ENCODE measurements at places on chromosomes 1 and 21.

DNA sequence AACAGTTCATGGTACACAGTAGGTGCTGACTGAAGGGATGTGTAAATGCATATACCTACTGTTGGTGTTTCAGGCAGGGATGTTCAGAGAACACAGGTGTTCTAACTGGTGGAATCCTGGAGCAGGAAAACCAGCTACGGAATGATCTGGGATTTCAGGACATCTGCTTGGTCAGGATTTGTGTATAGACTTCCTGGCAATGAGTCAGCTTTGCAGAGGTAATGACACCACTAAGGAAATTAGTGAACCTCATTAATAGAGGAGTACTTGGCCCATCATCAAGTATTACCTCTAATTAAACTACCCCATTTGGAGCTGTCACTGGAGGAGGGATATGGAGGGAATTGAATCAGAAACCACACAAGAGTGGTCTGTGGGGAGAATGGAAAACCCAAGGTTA lies 7.3 kb downstream of the MRPL37 start:
- DNase-seq: no peak

- no peak for DNase-seq
These were observed 1106.4 kb downstream of the AMY1C start for GRCh38 chr1:104856091-104856490.

GRCh38 chr1:57124768-57125446 lies 159.1 kb upstream of the C8B start:
- no peak for DNase-seq

GRCh38 chr1:156712626-156713025 lies 7.2 kb upstream of the CRABP2 start:
- peak; percentile 56 for DNase-seq

DNA sequence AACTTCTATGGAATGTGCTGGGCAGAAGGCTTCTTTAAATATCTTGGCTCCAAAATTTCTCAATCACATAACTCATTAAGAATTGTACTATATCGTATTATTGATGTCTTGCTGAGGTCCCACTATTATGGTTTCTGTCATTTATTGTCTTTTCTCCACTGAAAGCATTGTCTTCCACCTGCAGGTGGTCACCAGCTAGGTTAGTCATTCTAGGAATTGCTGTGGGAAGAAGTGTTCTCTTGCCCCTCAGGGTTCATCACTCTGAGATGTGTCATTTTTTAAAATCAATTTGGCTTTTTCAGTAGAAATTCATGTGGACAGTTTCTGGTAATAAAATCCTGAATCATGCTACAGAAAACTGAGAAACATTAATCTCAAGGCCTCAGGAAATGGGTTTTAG lies 66.1 kb downstream of the NCAM2 start:
- DNase-seq: no peak

DNA sequence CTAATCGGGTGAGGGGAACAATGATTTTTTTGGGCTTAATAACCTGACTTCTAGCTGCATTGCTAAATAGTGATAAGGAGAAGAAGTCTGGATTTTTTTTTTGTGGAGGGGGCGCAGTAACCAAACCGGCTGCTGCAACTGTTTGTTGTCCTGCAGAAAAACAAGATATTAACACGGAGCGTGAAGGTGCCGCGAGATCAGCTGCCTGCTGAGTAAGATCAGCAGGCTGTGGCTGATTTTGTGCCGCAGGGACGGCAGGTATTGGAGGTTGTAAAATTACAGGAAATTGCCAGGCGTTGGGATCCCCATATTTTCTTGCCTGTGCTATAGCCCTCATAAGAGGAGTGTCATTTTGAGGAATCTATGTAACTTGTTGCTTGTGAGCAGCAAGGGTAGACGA lies 8.7 kb upstream of the LRRC47 start:
- DNase-seq: no peak

- peak; percentile 66 for DNase-seq
These were observed 66.1 kb upstream of the AKT3 start for GRCh38 chr1:243916160-243916559.

- no peak for DNase-seq
These were observed 2.2 kb downstream of the SCYL3 start for GRCh38 chr1:169891539-169891885.

- DNase-seq: no peak
These were observed 268.3 kb upstream of the PROX1 start for GRCh38 chr1:213719462-213719861.

DNA sequence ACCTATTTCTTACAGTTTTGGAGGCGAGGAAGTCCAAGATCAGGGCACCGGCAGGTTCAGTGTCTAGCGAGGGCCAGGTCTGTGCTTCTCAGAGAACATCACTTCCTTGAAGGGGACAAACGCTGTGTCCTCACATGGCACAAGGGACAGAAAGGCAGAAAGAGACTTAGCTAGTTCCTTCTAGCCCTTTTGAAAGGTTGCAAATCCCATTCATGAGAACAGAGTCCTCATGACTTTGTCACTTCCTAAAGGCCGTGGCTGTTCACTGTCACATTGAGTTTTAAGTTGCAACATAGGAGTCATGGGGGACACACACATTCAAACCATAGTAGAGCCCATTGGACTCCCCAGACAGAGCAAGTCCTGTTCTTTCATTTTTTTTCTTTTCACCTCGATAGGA lies 27.4 kb downstream of the PER3 start:
- DNase-seq: no peak

DNA sequence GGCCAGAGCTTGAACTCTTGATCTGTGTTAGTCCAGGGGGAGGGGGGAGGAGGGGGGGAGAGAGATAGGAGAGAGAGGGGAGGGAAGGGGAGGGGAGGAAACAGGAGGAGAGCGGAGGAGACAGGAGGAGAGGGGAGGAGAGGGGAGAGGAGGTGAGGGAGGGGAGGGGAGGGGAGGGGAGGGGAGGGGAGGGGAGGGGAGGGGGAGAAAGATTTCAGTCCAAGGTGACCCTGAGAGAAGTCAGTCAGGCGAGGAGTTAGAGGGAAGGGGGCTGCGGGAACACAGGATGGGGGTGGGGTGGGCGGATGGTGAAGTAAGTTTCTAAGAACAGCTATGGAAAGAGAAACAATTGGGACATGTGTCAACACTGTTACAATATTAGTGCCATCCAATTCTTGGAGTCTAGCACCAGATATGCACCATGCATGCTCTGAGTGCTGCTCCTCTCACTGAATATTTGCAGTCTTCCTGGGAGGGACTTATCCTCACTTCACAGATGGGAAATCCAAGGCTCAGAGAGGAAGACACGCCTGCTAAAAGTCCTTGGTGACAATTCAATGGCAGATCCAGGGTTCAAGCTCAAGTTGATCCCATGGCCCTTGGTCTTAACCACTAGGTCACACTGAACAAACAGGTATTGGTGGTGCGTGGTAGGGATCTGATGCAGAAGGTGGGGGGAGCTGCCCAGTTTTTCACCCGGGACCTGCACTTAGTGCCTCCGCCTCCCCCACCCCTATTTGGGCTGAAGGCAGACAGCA lies 42.5 kb upstream of the ECE1 start:
- no peak for DNase-seq

- no peak for DNase-seq
These were observed 204.7 kb upstream of the EDN2 start for GRCh38 chr1:41689139-41689538.

DNA sequence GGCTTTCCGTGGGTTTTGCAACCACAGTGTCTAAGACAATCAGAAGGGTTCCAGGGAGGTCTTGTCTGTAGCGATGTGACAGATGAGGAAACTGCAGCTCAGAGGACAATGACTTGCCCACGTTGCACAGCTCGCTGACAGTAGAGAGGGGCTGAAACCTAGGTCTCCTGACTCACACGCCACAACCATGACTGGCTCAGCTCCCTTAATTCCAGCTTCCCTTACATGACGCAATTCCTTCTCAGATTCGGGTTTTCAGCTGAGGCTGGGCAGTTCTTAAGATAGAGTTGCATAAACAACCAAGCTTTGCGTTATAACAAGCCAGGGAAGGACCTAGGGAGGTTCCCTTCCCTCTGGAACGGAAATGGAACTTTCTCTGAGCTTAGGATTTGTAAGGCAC lies 36.3 kb downstream of the DHCR24 start:
- peak; percentile 79 for DNase-seq

GRCh38 chr1:82589588-82589987 lies 788.9 kb downstream of the ADGRL2 start:
- no peak for DNase-seq

- no peak for DNase-seq
These were observed 17.7 kb downstream of the RGS8 start for GRCh38 chr1:182666706-182667105.

- no peak for DNase-seq
These were observed 10.1 kb downstream of the FMO5 start for GRCh38 chr1:147214842-147215539.

DNA sequence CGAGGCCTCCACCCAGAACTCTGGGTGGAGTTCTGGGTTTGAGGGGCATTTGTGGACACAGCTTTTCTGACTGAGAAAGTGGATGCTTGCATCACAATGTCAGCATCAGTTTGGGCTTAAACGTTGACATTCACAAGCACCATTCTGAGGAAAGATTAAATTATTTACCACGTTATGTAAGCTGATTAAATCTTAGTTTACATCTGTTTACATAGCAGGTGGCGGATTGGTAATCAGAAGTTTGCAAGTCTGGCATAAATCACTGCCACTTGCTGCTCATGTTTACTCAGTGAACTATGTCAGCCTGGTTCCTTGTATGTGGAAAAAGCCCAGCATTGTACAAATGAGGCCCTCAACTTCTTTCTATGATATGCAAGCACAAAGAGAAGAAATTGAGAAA lies 310.1 kb downstream of the PAPPA2 start:
- DNase-seq: no peak

DNA sequence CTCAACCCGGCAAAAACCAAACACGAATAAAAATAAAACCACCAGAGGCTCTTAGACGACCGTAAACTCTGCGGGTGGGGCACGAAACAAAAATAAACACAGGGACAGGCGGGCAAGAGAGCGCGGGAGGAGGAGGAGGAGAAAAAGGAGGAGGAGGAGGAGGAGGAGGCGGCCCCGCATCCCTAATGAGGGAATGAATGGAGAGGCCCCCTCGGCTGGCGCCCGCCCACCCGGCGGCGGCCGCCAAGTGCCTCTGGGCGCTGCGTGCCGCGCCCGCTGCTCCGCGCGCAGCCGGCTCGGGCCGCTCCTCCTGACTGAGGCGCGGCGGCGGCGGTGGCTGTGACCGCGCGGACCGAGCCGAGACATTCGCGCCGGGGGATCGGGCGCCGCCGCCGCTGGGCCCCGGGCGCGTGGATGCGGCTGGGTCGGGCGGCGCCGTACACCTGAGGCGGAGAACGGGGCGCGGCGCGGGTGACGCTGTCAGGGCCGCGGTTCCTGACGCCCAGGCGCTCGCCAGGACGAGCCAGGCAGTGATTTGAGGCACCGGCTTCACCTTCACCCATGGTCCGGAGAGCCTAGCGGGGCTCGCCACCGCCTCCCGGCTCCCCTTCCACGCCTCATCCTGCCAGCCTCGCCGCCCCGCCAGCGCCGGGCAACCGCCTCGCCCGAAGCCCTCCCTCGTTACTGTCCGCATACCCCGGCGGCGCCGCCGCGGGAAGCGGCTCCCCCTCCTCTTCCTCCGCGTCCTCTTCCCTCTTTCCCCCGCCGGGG lies at the start of gene MARK1:
Gene MARK1 (plus strand): TSS at position 229 of the 771 bp plus-strand sequence. CDS start 687 bp downstream, outside the sequence.
- no peak for DNase-seq

DNA sequence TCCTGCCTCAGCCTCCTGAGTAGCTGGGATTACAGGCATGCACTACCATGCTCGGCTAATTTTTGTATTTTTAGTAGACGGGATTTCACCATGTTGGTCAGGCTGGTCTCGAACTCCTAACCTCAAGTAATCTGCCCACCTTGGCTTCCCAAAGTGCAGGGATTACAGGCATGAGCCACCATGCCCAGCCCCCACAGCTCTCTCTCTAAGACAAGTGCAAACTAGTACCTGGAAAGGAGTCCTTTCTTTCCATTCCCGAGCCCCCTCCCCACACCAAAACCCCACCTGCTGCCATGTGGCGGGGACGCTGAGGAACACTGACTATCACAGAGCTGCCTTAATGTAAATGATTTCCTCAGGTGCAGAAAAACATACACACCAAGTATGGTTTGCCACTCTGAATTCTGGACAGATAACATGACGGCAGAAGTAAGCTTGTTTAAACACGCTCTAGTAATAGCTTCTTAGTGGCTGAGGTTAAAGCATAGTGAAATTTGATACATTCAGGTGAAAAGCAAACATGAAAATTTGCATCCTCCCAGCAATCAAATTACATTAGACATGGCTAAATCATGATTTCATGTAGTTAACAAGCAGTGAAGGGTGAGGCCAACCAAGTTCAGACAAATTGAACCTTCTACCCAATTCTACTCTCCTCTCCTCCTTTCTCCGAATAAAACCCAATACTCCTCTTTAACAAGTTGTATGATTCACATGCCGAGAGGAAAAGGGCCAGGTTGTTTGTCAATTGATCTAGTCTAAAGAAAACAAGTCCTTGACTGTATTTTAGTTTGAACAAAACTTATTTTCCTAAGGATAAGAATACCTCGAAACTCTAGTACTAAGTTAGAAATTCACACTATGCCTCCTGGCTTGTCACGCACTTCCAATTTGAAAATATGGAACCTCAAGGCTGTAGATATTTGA lies 19.8 kb downstream of the ERRFI1 start:
- DNase-seq: no peak

DNA sequence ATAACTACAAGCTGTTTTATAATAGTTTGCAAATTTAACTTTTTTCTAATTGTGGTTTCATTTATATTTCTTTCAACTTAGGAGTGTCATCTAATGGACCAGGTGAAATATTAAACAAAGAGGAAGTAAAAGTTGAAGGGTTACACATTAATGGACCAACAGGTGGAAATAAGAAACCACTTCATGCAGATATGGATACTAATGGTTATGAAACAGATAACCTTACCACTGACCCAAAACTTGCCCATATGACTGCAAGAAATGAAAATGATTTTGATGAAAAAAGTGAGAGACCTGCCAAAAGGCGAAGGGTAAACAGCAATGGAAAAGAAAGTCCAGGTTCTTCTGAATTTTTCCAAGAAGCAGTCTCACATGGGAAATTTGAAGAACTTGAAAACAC lies 59.7 kb downstream of the MIER1 start:
- DNase-seq: no peak

DNA sequence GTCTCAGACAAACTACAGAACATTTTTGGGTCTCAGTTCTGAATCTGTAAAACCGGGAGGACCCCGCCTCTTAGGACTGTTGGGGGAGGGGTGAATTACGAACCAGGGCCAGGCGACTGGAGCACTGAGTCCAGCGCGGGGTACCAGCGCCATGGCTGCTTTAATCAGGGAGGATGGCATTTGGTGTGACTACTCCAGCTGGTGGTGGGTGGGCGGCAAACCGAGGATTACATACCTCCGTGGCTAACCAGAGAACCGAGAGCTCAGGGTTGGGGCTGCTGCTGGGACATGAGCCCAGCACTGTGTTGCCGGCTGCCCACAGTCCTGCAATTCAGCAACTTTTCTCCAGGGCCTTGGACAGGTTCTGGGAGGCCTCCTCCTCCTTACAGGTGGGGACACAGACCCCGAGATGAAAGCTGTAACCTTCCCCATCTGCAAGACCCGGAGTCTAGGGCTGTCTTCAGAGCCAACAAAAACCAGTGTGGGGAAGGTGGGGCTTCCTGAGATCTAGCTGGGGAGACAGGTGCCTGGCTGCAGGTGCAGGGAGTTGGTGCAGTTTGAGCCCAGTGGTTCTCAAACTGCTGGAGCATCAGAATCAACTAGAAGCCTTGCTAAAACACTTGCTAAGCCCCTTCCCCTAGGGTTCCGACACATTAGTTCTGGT lies 273.5 kb downstream of the FOXD2 start:
- no peak for DNase-seq

All from NCI-H226 (cell line).